ENCODE measurements at places on chromosomes 16 and 17. TPM values are rescaled to one million over a fixed set of nuclear protein-coding genes. Genes with fewer than 3 reads are reported as not detected.

The KCNJ16 gene
- 16.6 TPM for total RNA-seq

DNA sequence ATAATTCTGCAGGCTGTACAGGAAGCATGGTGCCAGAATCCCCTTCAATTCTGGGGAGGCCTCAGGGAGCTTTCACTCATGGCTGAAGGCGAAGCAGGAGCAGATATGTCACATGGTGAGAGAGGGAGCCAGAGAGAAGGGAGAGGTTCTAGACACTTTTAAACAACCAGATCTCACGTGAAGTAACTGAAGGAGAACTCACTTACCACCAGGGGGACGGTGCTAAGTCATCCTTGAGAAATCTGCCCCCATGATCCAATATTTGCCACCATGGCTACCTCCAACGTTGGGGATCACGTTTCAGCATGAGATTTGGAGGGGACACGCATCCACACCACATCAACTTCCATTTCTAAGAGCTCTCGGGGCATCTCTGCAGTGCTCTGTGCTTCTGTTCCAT, 37.4 kb upstream of the GNA13 start:
- no peaks in the 10 kb centered on the region for H3K36me3 ChIP-seq
- no peak overlapping the region for H3K4me3 ChIP-seq
- peaks cover 3% of the 10 kb centered on the region for H3K4me1 ChIP-seq
- peaks cover 20% of the 10 kb centered on the region for H3K27me3 ChIP-seq

GRCh38 chr16:84358601-84359295, 9.6 kb upstream of the ATP2C2 start:
- peak overlapping the region; percentile 50 for H3K27ac ChIP-seq
- DNase-seq, result no peak

DNA sequence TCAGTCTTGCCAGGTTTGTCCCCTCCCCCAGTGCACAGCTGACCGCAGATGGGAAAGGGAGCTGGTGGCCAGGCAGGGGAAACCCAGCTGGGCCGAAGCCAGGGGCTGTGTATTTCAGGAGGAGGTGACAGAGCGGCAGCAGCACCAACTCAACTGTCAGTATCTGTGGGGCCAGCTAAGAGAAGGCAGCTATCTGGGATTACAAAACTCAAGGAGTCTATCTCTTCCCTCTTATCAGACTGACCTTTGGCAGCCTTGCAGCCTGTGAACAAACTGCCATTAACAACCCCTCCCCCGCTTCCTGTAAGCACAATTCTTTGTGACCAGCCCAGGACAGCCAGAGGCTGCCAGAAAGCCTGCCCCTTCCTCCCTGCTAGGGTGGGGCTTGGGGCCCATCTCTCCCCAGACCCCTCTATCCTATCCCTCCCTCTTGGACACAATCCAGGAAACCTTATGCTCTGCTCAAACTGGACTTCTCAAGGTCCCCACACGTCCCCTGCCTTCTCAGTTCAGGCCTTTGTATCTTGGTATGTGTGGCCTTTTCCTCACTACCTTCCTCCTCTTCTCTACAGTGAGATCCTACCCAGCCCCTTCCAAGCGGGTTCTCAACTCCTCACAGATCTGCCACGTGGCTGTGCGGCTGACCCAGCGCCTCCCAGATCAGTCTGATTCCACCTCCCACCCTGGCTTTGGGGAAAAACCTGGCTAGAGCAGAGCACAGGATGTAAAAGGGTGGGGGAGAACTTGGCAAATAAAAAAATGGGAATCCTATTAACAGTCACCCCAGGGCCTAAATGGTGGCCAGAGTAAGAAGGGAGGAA, 10.5 kb downstream of the ST3GAL2 start:
- peak overlapping the region; percentile 32 for H3K4me3 ChIP-seq
- peak; percentile 33 for DNase-seq
- no peaks in the 10 kb centered on the region for H3K27me3 ChIP-seq
- H3K27ac ChIP-seq, result peak overlapping the region; percentile 98

DNA sequence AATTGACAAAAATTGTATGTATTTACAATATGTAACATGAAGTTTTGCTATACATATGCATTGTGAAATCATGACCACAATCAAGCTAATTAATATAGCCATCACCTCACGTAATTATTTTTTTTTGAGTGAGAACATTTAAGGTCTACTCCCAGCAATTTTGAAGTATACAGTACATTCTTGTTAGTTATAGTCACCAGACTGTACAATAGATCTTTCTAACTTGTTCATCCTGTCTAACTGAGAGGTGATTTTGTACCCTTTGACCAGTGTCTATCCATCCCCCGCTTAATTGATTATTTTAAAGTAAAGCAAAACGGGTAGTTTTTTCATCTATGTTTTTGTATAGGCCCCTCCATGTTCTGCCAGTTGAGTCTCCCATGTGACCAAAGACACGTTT, 30.3 kb downstream of the NTN1 start:
- H3K27ac ChIP-seq, result no peak overlapping the region
- no peak overlapping the region for H3K4me3 ChIP-seq
- no peaks in the 10 kb centered on the region for H3K36me3 ChIP-seq
- DNase-seq, result no peak
- H3K4me1 ChIP-seq, result peaks cover 4% of the 10 kb centered on the region
- H3K27me3 ChIP-seq, result peaks cover 36% of the 10 kb centered on the region

The PRR15L gene
- 36.1 TPM for total RNA-seq

DNA sequence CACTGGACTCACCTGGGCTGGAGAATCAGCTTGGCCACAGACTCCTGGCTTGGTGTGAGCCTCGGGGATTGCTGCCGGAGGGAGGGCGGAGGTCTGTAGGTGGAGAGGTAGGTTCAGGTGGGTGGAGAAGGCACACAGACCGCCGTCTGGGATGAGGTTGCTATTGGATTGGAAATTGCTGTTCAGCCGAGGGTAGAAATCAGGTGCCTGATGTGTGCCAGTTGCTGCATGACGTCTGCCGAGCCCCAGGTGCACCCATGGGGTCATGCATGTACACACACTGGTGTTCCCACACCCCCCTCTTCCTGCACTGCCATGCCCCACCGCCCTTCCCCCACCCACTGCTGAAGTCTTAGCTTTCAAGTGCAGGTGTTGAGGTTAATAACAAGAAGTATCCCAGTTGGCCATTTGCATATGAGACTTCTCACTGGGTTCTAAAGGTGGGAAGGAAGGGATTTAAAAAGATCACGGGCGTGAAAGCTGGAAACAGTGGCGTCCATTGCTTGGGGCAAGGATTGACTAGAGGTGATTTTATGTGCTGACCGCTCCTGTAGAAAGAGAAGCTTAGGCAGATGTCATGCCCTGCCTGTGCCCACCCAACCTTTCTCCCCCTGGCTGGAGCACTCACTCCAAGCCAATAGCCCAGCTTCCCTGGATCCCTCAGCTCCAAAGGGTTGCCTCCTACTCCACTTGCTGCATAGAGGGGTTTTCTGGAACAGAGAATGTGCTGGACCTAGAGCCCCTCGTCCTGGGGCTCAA, 193.6 kb downstream of the CCDC182 start:
- DNase-seq, result no peak
- no peak overlapping the region for H3K27ac ChIP-seq
- H3K4me3 ChIP-seq, result no peak overlapping the region
- H3K27me3 ChIP-seq, result no peaks in the 10 kb centered on the region
- H3K4me1 ChIP-seq, result peaks cover 45% of the 10 kb centered on the region

GRCh38 chr16:85566561-85567100, 46.5 kb upstream of the GSE1 start:
- peak overlapping the region; percentile 41 for H3K4me3 ChIP-seq
- H3K27ac ChIP-seq, result peak overlapping the region; percentile 71
- DNase-seq, result no peak
- H3K27me3 ChIP-seq, result no peaks in the 10 kb centered on the region

DNA sequence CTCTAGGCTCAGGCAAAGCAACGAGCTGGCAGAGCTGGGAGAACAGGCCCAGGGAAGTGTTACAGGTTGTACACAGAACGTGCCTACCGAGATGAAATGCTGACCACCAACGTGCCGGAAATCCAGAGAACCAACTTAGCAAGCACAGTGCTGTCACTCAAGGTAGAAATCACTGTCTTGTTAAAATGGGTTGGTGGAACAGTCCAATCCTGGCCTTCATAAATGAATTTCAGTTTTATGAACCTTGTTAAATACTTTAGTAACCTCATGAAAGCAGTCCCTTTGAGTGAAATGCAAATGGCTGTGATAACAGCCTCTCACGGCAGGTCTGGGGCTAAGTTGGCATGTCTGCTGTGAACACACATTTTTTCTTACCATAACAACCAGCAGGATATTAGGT, 29.0 kb downstream of the ETV4 start:
- no peak overlapping the region for H3K4me3 ChIP-seq
- peak overlapping the region; percentile 21 for H3K27ac ChIP-seq
- DNase-seq, result no peak
- H3K4me1 ChIP-seq, result peaks cover 5% of the 10 kb centered on the region
- no peaks in the 10 kb centered on the region for H3K27me3 ChIP-seq
- H3K36me3 ChIP-seq, result peaks cover 29% of the 10 kb centered on the region

DNA sequence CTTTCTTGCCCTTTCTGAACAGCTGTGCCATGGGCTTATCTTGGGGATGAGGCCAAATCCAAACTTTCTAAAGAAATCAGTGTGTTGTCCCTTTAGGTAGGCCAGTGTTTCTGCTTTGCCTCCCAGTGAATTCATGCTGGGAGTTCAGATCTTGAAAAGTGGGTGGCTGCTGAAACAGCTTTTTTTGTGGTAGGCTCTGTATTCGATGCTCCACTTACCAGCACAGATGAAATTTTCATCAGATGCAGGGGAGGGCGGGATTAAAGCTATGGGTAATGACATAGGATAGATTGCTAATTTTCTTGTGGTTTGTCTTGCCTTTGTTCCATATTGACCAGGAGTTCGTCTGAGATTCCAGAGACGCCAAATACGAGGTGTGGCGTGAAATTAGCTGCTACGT, 2.8 kb downstream of the SOCS7 start:
- H3K36me3 ChIP-seq, result no peaks in the 10 kb centered on the region
- DNase-seq, result no peak
- H3K4me1 ChIP-seq, result peaks cover 30% of the 10 kb centered on the region
- no peaks in the 10 kb centered on the region for H3K27me3 ChIP-seq
- peak overlapping the region; percentile 75 for H3K4me3 ChIP-seq
- H3K27ac ChIP-seq, result peak overlapping the region; percentile 64

DNA sequence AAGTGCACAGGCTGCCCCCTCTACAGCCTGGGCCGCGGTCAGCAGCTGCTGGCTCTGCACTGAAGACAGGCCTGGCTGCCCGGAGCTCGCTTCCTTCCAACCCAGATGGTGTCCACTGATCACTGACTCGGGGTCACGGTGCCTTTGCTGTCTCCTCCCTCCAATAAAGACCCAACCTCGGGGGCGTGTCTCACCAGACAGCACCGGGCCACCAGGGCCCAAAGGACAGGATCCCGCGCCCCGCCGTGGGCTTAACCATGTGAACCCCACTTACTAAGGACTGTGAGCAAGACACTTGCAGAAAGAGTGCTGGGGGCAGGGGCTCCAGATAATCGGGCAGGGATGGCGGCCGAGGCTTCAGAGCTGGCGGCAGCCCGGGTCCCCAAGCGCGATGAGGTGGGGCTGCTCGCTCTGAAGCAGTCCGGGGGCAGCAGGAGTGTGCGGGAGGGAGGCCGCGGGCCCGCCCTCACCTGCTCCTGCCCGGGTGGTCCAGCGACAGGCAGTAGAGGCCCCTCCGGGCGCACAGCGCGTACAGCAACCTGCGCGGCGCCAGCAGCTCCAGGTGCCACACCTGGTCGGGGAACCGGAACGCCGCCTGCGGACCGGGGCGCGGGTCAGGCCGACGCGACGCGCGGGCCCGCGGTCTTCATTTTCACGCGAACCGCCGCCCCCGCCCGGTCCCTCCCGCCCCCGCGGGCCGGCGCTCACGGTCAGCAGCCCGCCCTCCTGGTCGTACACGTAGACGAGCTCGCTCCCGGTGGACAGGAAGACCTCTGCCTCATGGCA, 502 bp downstream of the FAAP100 start:
- H3K27me3 ChIP-seq, result no peaks in the 10 kb centered on the region
- peaks cover 15% of the 10 kb centered on the region for H3K4me1 ChIP-seq
- H3K36me3 ChIP-seq, result peaks cover 4% of the 10 kb centered on the region

DNA sequence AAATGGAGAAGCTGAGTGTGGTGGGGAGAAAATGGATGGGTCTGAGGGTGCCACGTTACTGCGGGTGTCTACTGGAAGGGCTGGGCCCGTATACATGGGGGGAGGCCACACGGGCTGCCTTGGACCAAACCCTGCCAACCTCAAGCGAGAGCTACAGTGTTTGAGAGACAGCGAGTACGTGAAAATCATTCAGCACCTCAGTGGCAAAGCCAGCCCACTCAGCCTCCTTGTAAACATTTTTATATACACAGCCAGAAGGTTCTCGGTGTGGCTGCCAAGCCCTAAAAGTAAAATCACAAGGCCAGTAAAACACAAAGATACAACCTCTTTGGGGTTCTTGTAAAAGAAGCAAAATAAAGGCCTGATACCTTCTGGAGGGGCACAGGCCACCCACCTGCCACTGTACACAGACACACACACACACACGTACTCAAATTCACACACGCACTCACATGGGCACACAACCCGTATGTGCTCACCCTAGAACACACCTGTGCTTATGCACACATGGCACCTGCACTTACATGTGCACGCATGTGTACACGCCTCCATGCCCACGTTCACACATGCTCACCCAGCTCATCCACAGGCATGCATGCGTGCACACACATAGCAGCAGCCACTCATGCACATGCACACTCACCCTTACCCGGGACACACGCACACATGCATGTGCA, 102.8 kb downstream of the GSG1L start:
- no peaks in the 10 kb centered on the region for H3K4me1 ChIP-seq
- no peak overlapping the region for H3K27ac ChIP-seq
- H3K36me3 ChIP-seq, result no peaks in the 10 kb centered on the region
- no peak for DNase-seq
- H3K4me3 ChIP-seq, result no peak overlapping the region
- peaks cover 18% of the 10 kb centered on the region for H3K27me3 ChIP-seq

- no peak overlapping the region for H3K27ac ChIP-seq
- peaks cover 5% of the 10 kb centered on the region for H3K27me3 ChIP-seq
- no peaks in the 10 kb centered on the region for H3K36me3 ChIP-seq
- no peaks in the 10 kb centered on the region for H3K4me1 ChIP-seq
- DNase-seq, result no peak
These were observed 355.7 kb downstream of the HAPSTR1 start for GRCh38 chr16:9447195-9447551.

DNA sequence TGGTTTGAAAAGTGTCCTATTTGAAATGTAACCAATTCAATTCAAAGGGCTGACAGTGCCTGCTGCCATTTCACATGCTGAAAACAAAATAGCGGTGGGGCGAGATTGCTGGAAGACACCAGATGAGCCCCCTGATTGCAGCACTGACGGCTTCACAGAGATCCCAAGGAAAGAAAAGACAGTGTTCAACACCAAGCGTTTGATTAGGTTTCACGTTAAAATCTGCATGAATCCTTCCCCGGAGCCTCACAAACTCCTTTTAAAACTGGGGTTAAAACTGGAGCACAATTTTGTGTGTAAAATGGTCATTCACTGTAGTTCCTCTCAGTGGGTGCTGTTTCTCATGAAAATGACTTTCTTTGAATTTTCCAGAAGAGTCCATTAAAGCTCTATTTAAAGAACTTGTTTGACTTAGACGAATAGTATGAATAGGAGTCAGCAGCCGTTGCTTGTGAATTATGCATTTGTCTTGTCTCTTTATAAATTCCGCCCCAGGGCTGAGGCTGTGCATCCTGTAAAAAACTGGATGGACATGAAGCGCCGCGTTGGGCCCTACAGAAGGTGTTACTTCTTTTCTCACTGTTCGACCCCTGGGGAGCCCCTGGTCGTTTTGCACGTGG, 8.8 kb downstream of the MLYCD start:
- H3K36me3 ChIP-seq, result peaks cover 23% of the 10 kb centered on the region
- DNase-seq, result no peak
- H3K4me1 ChIP-seq, result peaks cover 1% of the 10 kb centered on the region
